CMK (cell line): ENCODE measurements at places on chromosomes 3 and 15.

DNA sequence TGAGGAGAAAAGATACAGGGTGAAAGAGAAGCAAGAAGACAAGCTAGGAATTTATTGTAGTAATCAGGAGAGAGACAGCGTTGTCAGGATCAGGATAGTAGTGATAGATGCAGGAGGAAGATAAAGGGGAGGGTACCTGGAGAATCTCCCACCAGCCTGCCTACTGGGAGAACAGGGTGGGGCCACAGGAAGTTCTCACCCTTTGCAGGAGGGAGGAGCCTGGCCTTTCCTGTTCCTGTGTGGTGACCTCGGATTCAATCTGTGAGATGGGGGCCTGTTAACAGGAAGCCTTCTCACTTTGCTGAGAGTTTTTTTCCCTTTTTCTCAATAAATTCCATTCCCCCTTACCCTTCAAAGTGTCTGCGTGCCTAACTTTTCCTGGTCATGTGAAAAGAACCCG, 37.6 kb downstream of the GMPS start:
- no peak for DNase-seq

DNA sequence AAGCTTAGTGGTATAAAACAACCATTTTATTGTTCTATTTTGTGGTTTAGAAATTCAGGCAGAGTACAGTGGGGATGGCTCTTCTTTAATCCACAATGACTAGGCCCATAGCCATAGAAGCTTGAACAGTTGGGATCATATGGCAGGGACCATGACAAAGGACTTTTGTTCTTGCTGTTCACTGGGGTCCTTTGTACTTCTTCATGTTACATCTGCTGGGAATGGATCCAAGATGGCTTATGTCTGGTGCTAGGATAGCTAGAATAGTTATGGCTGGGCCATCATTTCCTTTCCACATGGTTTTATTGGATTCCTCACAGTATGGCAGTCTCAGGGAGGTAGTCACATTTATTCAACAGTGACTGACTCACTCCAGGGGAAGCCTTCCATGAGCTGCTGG, 427.9 kb upstream of the AGTR1 start:
- no peak for DNase-seq

DNA sequence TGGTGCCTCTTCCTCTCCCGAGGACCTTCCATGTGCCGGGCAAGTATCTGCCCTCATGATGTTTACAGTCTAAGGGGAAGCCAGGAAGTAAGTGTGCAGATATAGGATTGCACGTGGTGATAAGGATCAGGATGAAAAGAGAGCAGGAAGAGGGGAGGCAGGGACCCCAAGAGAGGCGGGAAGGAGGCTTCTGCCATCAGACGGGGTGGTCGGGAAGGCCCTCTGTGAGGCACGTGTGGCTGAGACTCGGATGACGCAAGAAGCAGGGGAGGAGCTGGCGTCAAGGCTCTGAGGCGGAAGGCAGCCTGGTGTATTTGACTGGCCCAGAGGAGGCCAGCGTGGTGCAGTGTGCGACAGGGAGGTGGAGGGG, 762 bp upstream of the IQSEC1 start:
- no peak for DNase-seq

DNA sequence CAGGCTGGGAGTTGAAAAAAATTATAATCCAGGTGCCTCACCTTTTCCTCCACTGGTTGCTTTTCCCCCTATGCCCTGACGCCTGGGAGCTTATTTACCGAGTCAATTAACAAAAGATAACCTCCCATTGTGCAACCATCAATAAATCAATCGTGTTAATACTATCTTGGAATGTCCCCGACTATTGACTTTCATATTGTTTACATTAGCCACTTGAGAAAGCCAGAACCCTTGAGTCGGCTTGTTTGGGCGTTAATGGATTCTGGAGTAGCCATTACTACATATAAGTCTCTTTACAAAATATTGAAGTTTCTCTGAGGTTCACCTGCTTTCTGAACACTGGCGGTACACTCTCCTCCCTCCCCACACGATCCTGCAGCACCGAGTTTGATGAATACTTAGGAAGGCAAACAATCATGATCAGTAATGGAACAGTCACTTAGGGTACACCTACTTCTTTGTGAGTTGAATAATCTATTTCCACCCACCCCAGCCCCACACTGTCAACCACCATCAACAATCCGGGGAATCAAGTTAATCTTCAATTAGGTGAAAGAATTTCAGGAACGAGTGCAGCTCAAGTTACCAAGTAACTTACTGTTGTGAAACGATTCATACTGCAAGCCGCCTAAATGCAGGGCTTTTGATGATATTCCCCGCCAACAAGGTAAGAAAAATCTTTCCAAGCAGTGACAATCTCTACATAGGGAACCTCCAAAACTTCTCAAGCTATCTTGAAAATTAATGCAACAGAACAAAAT, 159.3 kb upstream of the NR2F2 start:
- no peak for DNase-seq

GRCh38 chr3:33037471-33037870, 59.5 kb downstream of the GLB1 start:
- DNase-seq, result no peak

GRCh38 chr15:25251700-25252390, 187.0 kb downstream of the UBE3A start:
- DNase-seq, result no peak

- no peak for DNase-seq
Measured at GRCh38 chr15:53530761-53531160, 228.7 kb downstream of the WDR72 start.

DNA sequence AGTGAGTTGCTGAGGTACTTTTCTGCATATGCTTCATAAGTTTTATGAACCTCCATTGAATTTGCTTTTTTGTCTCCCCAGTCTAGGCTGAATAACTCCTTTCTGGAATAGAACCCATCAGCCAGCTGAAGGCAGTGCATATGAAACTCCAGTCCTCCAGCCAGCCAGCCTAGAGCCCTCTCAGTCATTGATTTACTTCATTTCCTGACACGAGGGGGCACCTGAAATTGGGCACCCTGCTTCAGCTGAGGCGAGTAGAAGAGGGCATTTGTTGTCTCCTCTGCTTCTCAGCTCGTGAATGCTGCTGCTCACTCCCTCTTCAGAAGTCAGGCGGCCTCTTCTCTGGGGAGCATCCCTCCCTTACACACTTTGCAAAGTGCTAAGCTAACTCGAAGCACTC, 32.5 kb downstream of the CHST2 start:
- DNase-seq, result no peak

- DNase-seq, result no peak
Measured at GRCh38 chr15:83194528-83194927, 13.1 kb downstream of the HDGFL3 start.

- DNase-seq, result no peak
Measured at GRCh38 chr15:28885630-28886430, at the start of gene APBA2. TSS of gene APBA2 (plus strand) at chr15:28885974. CDS start at chr15:29053885, 167,911 bp downstream.

GRCh38 chr3:187305881-187306280, 14.3 kb upstream of the MASP1 start:
- DNase-seq, result no peak

GRCh38 chr3:146156095-146156494, 4.9 kb downstream of the PLOD2 start:
- no peak for DNase-seq

- DNase-seq, result no peak
Measured at GRCh38 chr3:111012388-111013248, 59.0 kb upstream of the NECTIN3 start.

GRCh38 chr3:11717301-11717700, 73.6 kb upstream of the VGLL4 start:
- no peak for DNase-seq
